CD4-positive, alpha-beta T cell treated with Interleukin-12 subunit alpha and Interleukin-12 subunit beta, for 1 hour (primary cell): ENCODE measurements at places on chromosomes 5 and 9.

GRCh38 chr9:82457891-82458290, 469.3 kb downstream of the SPATA31D1 start:
- no peak for DNase-seq

DNA sequence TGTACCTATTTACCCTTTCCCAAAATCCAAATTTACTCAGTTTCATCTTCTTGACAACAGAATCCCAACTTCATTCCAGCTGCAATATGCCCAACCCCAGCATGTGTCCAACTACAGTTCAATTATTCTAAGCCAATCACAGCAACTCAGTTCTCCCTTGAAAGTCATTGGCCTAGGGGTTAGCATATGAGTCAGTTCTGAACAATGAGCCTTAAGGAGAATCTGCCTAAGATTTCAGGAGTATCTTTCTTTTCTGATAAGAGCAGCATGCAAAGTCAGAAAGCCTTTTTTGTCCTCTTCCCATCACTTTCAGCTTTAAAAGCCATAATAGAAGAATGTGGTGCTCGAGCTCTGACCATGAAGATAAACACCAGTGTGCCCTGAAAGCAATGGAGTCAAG, 44.4 kb upstream of the RASGRF2 start:
- DNase-seq, result no peak

DNA sequence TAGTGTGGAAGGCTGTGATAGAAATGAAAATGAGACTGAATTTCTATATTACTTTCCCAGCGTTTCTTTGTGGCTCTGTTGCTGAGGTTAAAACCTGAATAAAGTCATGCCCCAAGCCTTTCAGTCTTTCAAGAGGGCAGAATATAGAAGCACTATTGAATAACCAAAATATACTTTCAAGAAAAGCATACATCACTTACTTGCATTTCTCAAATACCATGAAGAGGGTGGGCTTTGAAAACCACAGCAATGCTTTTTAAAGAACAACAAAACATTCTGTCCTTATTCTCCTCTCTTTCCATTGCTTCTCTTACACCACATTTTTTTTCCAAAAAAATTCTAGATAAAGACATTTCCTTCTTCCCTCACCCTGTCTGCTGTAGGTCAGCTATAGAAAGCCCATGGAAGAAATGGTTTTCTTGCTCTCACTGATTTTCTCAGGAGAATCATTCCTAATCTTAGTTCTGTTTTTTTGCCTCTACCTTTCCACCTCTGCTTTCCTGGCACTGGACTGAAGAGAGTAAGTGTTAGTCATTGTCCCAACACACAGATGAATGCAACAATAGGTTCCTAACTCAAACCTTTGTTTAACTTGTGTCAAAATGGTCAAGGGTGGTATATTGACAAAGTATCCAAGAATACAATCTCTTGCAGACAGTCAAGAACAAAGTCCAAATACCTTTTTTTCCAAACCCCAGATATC, 51.6 kb downstream of the NUDT12 start:
- no peak for DNase-seq

DNA sequence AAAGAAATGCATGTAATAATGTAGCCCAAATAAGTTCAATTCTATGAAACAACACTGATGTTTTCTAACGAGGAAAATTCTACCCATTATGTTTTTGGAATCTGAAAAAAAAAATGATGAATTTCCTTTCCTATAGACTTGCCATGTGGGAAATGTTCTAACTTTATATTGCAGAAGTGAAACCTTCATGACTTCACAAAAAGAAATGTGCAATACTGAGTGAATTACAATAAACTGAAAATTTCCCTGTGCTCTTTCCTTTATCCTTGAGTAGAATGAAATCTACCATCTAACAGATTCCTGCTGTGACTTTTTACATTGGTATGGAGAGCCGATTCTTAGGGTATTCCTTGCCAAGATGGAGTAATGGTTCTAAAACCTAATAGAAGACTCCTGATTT, 1622.5 kb downstream of the MAT2B start:
- DNase-seq, result no peak

DNA sequence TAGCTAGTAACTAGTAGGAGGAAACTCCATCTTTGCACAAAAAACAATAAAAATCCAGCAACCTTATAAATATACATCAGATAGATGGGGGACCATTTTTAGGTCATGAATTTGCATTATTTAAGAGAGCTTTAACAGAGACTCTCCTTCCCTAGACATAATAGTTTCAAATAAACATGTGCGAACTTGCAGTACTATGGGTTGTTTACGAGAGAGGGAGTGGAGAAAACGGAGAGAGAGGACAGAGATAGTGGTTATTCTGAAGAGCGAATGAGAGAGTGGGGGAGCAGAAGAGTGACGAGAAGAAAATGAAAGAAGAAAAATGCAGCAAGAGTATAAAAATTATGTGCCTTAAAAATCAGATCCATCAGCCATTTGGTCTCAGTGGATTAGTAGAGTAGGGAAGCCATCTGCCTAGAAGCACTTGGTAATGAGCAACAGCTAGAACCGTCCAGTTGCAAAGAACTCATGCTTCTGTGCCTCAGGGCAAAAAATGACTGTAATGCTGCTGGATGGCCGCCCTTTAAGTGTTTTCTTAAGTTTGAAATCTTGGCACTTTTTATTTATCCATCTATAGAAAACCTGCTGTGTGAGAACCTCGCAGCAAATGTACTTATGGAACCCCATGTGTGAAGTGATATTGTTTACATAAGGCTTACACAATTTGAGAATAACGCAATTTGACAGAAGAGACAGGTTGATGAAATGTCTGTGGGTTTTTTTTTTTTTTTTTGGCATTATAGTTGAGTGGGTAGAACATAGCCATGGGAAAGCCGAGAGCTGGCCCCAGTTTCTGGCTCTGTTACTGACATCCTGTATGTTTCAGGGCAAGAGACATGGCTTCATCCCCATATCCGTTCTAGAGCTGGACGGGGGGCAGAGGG, 95.6 kb upstream of the ZNF608 start:
- DNase-seq, result no peak

DNA sequence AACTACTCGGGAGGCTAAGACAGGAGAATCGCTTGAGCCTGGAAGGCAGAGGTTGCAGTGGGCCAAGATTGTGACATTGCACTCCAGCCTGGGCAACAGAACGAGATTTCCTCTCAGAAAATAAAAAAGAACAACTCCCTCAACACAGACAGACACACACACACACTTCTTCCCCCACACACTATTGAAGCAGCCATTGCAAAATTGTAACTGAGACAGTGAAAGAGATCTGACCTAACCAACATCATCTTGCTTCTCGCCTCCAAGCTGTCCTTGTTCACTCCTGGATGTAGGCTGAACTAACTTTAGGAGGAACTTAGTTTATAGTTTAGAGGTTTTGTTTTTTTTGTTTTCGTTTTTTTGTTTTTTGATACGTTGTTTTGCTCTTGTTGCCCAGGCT, 13.0 kb upstream of the PLIN2 start:
- no peak for DNase-seq

GRCh38 chr5:115377468-115378217, 81.2 kb upstream of the CCDC112 start:
- DNase-seq, result no peak
